ENCODE measurements at places on chromosomes 16 and 17. TPM values are rescaled to one million over a fixed set of nuclear protein-coding genes. Genes with fewer than 3 reads are reported as not detected.

CA5A gene
- total RNA-seq, result not detected

DNA sequence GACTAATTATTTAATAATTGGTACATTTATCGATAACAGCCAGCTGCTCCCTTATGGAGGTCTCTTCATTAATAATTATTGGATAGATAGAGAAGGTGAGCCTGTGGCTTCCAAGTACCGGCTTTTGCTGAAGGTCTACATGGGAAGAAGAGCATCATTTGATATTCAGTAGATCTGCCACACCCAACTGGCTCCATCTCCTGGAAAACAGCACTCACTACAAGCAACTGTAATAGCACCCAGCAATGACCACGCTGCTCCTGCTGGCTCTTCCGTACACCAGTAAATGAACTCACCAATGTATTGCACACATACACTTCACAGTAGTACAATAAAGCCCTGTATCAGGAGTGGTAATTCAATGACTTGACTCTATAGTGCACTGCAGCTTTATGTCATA lies 19.5 kb downstream of the MARVELD3 start:
- no peak overlapping the region for H3K4me3 ChIP-seq
- H3K27ac ChIP-seq, result no peak overlapping the region
- no peaks in the 10 kb centered on the region for H3K4me1 ChIP-seq
- no peaks in the 10 kb centered on the region for H3K27me3 ChIP-seq

- peaks cover 18% of the 10 kb centered on the region for H3K36me3 ChIP-seq
- DNase-seq, result peak; percentile 58
- H3K4me1 ChIP-seq, result peaks cover 33% of the 10 kb centered on the region
- H3K4me3 ChIP-seq, result peak overlapping the region; percentile 74
These were observed 1.6 kb downstream of the HIC1 start for GRCh38 chr17:2056206-2057174.

- H3K4me3 ChIP-seq, result no peak overlapping the region
- peak overlapping the region; percentile 37 for H3K27ac ChIP-seq
- peaks cover 42% of the 10 kb centered on the region for H3K4me1 ChIP-seq
- H3K27me3 ChIP-seq, result peaks cover 24% of the 10 kb centered on the region
- H3K36me3 ChIP-seq, result no peaks in the 10 kb centered on the region
These were observed 5.2 kb upstream of the RAI1 start for GRCh38 chr17:17675925-17676534.

DNA sequence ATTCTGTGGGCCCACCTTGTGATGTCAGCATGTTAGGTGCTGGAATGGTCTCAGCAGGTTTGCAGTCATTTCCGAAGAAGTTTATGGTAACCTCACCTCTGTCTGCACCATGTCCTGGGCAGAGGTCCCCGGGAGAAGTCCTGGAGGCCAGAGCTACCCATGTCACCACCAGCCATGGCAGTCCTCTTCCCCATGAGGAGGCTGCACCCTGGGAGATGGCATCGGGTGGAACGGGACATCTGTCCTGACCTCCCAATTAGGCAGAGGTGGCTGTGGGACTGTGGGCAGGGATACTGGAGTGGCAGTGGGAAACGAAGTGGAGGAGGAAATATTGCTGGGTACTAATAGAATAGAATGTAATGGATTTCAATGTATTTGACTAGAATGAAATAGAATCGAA lies 511.8 kb upstream of the WSB1 start:
- H3K27me3 ChIP-seq, result no peaks in the 10 kb centered on the region
- H3K27ac ChIP-seq, result no peak overlapping the region
- H3K4me3 ChIP-seq, result no peak overlapping the region

GRCh38 chr17:67290711-67291291 lies 45.8 kb upstream of the HELZ start:
- H3K27ac ChIP-seq, result no peak overlapping the region
- H3K36me3 ChIP-seq, result no peaks in the 10 kb centered on the region
- no peak overlapping the region for H3K4me3 ChIP-seq
- H3K4me1 ChIP-seq, result peaks cover 6% of the 10 kb centered on the region

DNA sequence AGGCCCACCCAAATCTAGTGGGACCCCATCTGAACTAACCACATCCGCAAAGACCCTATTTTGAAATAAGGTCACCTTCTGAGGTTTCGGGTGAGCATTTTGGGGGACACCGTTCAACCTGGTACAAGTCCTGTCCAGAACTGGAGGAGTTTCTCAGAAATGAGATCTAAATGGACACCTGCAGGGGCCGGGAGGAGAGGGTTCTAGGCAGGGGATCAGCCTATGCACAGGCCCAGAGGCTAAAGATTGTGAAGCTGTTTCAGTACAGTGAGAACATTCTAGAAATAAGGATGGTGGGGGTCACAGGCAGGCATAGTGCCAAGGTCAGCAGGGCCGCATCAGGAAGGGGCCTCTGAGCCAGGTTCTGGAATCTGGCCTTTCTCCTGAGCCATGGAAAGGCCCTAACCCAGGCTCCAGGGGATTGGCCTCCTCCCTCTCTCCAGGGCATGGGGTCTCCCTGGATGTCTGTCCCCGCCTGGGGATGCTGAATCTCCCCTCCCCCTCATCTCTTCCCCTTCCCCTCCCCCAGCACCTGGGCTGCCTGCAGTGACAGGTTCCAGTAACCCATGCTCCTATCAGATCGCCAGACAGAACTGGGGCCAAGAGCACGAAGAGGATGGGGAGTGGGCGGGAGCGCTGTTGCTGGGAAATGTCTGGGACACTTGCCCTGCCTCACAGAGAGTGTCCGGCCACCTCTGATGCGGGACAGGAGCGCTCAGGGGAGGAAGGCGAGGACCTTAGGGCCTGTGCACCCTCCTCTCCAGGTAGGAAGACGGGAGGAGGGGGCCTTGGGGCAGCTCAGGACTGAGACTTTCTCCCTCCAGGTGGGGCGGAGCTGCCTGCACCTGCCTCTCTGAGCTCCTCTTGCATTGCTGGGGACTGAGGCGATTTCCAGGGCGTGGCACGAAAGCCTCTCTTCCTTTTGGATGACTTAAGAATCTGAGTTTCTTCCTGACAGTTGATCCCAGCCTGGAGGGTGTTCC lies 321.4 kb upstream of the TNRC6C start:
- peaks cover 13% of the 10 kb centered on the region for H3K27me3 ChIP-seq
- H3K36me3 ChIP-seq, result no peaks in the 10 kb centered on the region
- H3K27ac ChIP-seq, result no peak overlapping the region
- H3K4me3 ChIP-seq, result no peak overlapping the region

DNA sequence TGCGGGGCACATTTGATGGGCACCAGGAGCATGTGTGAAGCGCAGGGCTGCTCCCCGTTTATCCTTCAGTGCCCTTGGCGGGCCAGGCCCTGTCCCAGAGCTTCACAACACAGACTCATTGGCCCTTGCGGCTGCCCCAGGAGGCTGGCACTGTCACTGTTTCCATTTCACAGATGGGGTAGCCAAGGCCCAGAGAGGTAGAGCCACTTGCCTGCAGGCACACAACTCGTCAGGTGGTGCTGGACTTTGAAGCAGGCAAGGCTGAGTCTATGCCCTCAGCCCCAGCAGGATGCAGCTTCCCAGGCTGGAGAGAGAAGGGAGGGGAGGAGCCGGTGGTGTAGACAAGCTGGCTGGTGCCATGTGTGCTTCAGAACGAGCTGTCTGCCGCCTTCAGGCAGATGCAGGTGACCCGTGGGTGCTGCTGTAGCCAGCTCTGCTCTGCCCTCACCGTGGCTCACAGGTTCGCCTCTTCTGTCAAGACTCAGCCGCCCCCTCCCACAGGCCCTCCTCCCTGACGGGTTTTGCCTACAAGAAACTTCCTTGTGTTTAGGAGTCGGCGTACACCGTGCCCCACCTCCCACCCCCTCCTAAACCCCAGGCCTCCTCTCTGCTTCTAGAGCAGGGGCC lies 232.3 kb upstream of the CIBAR2 start:
- H3K27me3 ChIP-seq, result no peaks in the 10 kb centered on the region
- no peak for DNase-seq
- H3K4me3 ChIP-seq, result no peak overlapping the region
- no peak overlapping the region for H3K27ac ChIP-seq

Measured in activated CD4-positive, alpha-beta T cell treated with anti-CD3 and anti-CD28 coated beads, Interleukin-2, amount 10 ng/mL, durations not matched to agents 7 days and 5 days (primary cell).